Right ventricle myocardium superior (tissue), 1 donor: ENCODE measurements at places on chromosomes 1 and 21.

DNA sequence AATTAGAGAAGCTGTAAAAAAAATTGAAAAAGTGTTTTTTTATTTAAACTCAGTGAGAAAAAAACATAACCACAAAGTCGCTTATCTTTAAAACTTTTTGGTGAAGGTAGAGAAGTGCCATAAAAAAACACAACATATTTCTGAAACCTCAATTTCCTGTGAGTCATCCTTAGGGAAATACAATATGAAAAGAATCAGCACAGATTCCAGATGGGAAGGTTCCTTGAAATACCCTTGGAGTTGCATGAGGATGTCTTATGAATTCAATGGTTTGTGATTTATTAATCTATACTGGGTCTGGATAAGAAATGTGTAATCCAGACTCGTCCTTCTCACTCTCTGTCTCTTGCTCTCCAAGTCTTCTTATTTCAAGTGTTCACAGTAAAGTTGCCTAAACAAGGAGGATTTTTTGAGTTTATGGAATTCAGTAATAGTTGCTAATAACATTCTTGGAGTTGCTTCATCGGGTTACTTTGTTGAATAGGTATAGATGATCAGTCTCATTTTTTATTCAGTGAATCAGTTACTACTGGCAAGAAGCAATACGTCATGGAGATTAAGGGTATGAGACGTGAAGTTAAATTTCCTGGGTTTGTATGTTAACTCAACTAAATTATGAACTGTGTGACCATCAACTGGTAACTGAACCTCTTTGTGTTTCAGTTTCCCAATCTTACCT is 191.4 kb downstream of the KCNK2 start:
- DNase-seq: no peak

DNA sequence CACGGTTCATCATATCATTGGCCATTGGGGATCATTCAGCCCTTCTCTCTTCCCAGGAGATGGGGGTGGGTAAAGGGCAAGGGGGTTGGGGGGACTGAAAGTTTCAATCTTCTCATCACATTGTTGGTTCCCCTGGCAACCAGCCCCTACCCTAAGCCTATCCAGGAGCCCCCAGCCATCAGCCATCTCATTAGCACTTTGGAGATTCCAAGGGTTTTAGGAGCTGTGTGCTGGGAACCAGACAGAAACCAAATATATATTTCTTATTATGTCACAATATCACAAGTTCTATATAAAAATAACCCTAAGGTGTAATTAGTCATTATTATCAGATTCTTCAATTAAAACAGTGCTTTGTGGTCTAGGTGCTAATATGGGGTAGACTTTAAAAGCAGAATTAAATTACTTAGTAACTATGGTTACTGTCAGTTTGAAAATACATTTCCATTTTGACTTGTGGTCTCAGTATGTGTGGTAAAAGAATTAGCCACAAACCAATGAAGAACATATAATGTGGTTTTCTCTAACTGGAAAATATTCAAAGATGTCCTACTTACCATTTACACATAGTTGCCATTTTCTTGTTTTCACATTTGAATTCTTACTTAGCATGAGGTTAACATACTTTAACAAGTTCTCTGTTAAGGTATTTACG is 28.1 kb downstream of the IL23R start:
- no peak for DNase-seq

- no peak for DNase-seq
Observed at GRCh38 chr1:210260096-210260495, 27.5 kb downstream of the SERTAD4 start.

GRCh38 chr1:206723805-206724472 is 39.2 kb downstream of the MAPKAPK2 start:
- peak; percentile 62 for DNase-seq

DNA sequence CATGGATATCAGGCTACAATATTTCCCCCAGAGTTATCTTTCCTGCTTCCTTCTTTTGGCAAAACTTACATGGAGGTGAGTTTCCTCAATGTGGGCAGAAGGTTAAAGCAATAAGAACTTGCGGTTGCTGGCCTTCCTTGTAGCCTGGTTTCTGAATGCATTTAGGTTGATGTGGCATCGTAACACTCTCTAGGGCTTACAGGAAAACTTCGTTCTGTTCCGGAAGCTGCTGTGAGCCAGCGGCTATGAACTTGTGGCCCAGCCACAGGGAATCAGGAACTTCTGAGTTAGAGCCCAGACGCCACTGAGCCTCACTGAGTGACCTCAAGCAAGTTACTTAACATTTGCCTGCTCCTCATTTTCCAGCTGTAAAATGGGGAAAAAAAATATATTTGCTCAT is 623.4 kb upstream of the ADAMTS5 start:
- DNase-seq: peak; percentile 62

GRCh38 chr1:27554759-27555699 is 48.9 kb downstream of the AHDC1 start:
- DNase-seq: peak; percentile 79

GRCh38 chr21:22374218-22374969 is 1376.2 kb downstream of the NCAM2 start:
- DNase-seq: no peak

GRCh38 chr1:45306319-45306718 is 20.4 kb upstream of the HPDL start:
- DNase-seq: no peak

GRCh38 chr1:162639718-162640117 is 7.5 kb downstream of the DDR2 start:
- no peak for DNase-seq

- no peak for DNase-seq
Observed at GRCh38 chr1:179107706-179108629, 26.1 kb downstream of the TOR3A start.

GRCh38 chr1:54551891-54552290 is 3.9 kb downstream of the ACOT11 start:
- DNase-seq: no peak

DNA sequence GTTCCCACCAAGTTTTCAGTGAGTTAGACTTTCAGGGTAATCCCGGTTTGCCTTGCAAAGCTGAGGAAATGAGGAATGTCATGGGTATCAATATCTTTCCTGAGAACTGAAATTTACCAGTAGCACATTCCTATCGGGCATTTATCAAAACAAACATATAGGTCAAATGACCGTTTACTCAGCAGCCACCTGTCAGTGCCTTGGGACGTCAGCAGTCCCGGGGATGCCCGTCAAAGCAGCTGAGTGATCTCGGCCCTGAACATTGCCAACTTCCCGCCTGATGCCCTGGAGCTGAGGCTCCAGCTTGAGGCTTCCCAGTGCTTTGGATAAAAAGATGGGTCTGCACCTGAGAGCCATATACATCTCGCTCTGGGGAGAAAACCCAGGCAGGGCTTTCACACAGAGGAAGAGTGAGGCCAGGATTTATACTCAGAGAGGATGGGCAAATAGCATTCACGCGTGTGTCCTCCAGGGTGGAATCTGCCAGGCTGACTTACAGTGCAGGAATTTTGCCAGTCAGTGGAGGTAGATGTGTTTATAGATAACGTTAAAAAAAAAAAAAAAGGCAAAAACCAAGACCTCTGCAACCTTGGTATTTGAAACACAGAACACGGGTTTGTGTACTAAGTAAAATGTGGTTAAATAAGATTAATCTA is 435.7 kb upstream of the VAMP3 start:
- no peak for DNase-seq

DNA sequence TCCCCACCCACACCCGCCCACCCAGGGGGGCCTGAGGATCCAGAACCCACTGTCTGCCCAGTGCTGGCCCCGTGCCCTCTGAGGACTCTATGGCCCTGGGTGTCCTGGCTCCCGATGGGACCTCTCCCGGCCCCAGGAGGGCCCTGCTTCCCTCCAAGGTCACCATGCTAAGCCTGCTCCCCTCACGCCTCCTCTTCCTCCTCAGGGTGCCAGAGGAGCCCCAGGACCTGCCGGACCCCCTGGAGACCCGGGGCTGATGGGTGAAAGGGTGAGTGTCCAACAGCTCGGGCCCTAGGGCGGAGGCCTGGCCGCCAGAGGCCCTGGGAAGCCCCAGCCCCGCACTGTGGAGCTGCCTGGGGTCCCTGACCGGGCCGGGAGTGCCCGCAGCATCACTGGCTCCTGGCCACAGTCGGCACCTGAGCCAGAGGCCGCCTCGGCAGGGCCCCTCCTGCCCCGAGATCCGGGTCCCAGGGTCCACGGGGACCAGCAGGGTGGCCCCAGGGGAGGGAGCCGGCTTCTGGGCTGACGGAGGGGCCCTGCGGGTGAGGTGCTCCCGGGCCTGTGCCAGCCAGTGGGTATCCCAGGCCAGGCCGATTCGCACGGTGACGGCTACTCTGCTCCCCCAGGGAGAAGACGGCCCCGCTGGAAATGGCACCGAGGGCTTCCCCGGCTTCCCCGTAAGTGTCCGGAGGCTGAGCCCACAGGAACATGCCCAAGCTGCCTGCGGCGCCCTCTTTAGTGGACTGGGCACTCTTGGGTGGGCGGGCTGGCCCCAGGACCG is 16.1 kb downstream of the COL6A1 start:
- peak; percentile 34 for DNase-seq

GRCh38 chr1:11406845-11407244 is 72.1 kb upstream of the DISP3 start:
- DNase-seq: no peak

DNA sequence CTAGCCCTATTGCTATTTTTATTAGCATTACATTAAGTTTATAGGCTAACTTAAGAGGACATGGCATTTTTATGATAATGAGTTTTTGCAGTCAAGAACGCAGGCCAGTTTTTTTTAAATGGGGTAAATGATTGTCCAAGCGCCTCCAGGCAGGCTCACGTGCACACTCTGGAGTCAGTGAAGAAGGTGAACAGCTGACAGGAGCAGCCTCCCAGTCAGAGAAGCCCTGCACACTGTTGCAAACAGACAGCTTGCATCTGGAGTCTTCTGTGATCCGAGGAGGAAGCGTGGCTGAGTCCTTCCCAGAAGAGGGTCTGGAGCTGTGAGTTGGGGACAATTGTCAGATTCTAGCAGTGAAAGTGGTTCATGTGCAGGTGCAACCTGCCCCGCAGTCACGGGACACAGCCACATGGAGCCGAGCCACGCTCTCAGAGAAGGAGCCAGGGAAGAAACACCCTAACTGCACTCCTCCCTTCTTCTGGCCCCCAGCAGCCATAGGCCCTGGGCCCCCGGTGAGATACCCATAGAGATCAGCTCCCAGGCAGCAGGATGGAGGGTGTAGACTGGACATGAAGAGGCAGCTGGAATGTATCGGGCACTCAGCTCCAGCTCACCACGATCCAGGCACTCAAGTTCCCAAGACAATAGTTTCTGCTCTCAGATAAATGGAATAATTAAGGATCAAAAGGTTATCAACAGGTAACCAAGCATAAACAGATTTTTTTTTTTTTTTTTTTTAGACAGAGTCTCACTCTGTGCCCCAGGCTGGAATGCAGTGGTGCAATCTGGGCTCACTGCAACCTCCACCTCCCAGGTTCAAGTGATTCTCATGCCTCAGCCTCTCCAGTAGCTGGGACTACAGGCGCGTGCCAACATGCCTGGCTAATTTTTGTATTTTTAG is 26.4 kb downstream of the CAPN2 start:
- no peak for DNase-seq

DNA sequence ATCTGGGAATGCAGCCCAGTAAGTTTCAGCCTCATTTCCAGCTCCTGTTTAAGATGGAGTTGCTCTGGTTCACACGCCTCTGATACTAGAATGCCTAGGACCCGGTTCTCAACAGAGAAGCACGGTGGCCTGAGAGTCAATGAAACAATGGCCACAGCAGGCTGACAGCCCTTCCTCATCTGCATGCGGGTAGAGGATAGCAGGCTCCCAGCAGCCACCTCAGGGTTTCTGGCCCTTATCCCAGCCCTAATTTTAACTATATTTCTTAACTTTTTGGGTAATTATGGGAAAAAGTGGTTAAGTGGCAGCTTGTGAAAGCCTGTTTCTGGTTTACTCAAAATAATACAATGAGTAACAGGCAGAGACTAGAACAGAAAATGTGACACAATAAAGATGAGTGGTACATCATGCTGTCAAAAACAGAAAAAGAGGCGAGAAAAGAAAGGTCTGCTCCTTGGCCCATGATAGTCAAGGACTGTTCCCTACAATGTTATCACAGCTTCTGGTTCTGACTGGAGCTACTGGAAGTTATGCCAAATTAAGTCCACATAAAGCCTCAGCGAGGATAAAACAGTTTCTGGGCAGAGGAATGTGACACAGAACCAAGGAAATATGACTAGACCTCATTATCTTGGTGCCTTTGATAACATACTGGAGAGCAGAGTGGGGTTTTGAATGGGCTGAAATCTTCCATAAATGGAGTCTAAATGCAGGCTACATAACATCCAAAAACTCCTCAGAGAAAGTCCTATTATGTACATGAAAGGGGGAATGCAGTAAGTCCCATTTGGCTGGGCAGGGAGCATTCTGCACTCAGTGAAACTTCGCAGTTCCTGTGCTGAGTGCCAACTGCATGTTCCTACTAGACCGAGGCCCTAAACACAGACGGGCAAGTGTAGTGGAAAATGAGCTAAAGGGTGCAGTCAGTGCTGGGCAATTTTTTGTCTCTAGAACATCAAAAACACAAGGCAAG is 92.1 kb downstream of the NIBAN1 start:
- no peak for DNase-seq

- DNase-seq: no peak
Observed at GRCh38 chr1:43958351-43959255, 11.2 kb upstream of the DPH2 start.

DNA sequence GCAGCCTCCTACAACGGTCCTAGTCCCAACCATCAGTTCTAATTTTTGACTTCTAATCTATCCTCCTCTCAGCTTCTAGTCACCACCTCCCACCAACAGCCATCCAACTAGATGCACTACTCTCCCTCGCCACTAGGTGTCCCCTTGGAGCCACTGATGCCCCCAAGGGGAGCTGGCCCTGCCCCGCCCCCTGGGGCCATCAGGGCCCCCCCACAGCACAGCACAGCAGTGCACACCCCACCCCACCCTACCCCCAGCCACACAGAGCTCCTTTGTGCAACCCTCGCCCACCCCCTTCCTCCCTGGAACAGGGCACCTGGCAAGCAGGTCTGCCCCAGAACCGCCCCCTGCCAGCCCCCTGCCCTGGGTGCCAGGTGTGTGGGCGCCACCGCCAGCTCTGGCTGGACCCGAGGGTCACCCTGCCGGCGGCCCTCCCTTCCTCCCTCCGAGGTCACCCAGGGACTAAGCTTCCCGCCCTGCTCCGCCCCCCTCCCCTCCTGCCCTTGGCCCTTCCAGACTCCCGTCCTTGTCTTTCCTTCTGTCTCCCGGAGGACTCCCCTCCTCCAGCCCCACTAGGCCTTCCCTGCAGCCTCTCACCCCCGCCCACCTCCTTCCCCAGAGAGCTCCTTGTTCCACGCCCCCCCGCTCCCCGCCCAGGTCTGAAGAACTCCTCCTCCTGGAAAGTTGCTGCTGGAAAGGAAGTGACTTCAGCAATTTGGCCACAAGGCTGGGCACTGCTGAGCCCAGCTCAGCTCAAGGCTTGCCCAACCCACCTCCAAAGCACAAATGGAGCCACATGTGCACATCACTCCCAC is 47.0 kb downstream of the AHDC1 start:
- DNase-seq: peak; percentile 95
